ENCODE measurements at places on chromosomes 16 and 17.

DNA sequence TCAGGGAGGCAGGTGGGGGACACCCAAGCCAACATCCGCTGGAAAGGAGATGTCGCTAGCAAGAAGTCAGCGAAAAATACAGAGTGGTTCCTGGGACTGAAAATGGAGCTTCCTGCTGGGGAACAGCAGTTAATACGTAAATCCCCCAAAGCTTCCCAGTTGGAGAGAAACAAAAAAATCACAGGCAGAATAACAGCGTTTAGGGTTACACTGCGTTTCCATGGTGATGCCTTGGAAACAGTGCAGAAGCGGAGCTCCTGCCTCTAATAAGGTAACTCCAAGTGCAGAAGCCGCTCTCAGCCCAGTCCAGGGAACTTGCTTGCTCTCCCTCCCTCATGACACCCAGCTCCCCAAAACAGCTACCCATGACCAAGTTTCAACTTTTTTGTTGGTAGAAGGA lies 73.4 kb downstream of the PLD6 start:
- H3K27ac ChIP-seq, result no peak overlapping the region
- H3K4me3 ChIP-seq, result no peak overlapping the region
- no peaks in the 10 kb centered on the region for H3K4me1 ChIP-seq
- no peaks in the 10 kb centered on the region for H3K36me3 ChIP-seq
- H3K27me3 ChIP-seq, result no peaks in the 10 kb centered on the region

- H3K27ac ChIP-seq, result no peak overlapping the region
- no peaks in the 10 kb centered on the region for H3K27me3 ChIP-seq
- no peaks in the 10 kb centered on the region for H3K36me3 ChIP-seq
- H3K4me3 ChIP-seq, result no peak overlapping the region
- H3K4me1 ChIP-seq, result no peaks in the 10 kb centered on the region
- DNase-seq, result no peak
Measured at GRCh38 chr17:57615836-57616757, 129.0 kb downstream of the CCDC182 start.

- H3K36me3 ChIP-seq, result no peaks in the 10 kb centered on the region
- no peak for DNase-seq
- H3K4me1 ChIP-seq, result peaks cover 13% of the 10 kb centered on the region
- no peak overlapping the region for H3K27ac ChIP-seq
- H3K27me3 ChIP-seq, result no peaks in the 10 kb centered on the region
Measured at GRCh38 chr16:56422896-56423441, 2.4 kb downstream of the AMFR start.

DNA sequence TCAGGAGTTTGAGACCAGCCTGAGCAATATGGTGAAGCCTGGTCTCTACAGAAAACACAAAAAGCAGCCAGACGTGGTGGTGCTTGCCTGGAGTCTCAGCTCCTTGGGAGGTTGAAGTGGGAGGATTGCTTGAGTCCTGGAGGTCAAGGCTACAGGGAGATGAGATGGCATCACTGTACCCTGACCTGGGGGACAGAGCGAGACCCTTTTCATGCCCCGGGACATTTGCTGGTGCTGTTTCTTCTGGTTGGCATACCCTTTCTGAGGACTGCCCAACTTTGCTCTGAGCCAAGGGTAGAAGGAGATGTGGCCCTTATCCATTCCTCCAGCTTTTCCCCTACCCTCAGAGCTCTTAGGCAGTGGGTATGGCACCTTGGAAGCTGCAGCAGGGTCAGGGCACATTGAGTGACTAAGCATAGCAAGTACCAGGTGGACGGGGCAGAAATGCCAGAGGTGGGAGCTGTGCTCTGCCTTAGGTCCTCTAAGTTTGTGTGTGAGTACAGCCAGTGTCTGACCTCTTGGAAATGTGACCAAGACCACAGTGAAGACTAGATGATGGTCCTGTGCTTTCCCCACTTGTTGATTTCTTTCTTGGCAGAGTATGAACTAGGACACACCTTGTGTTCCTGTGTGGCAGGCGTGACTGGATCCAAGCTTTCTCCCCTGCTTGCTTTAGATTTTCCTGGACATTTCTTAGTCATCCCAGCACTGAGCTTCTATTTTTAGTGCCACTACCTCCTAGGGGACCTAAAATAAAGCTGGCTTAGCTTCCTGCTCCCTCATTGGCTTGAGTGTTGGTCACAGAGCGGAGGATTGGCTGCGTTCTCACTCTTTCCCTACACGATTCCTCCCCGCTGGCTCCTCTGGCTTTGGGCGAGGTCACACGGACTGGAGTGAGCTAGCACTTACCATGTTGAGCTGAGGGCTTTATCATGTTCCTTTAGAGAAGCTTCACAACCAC lies 9.9 kb upstream of the EDC4 start:
- no peak for DNase-seq
- H3K27ac ChIP-seq, result no peak overlapping the region
- no peak overlapping the region for H3K4me3 ChIP-seq
- H3K27me3 ChIP-seq, result no peaks in the 10 kb centered on the region

GRCh38 chr16:70759666-70760065 lies 41.3 kb downstream of the VAC14 start:
- no peak overlapping the region for H3K27ac ChIP-seq
- H3K4me3 ChIP-seq, result no peak overlapping the region
- H3K36me3 ChIP-seq, result no peaks in the 10 kb centered on the region
- H3K4me1 ChIP-seq, result no peaks in the 10 kb centered on the region

DNA sequence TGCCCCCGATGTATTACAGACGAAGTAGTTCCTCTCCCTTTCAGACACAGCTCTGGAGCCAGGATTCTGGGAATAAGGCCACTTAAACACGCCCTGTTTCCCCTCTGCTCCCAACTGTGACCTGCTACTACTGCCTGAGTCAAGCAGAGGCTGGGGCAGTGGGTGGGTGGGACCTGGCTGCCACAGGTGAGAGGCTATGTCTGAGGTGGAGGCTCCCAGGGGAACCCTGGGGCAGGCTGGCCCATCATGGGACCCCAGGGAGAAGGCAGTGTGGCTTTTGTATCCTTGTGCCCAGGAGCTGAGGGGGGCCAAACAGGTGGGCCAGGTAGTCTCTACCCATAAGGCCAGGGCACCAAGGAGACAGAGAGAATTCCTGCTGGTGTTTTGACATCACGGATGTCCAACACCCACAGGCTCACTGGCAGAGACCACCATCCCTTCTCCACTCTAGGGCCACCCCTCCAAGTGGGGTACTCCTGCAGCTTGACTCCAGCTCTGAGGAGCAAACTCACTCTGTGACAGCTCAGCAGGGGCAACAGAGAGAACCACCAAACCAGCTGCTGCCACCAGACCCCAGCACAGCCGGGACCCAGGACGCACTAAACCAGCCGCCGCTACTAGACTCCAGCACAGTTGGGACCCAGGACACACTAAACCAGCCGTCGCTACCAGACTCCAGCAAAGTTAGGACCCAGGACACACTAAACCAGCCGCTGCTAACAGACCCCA lies 105.3 kb upstream of the SMURF2 start:
- no peaks in the 10 kb centered on the region for H3K27me3 ChIP-seq
- no peak overlapping the region for H3K27ac ChIP-seq
- no peaks in the 10 kb centered on the region for H3K36me3 ChIP-seq
- DNase-seq, result no peak
- no peak overlapping the region for H3K4me3 ChIP-seq

GRCh38 chr17:68169840-68170239 lies 78.0 kb upstream of the AMZ2 start:
- H3K27ac ChIP-seq, result no peak overlapping the region
- H3K27me3 ChIP-seq, result no peaks in the 10 kb centered on the region
- no peaks in the 10 kb centered on the region for H3K36me3 ChIP-seq
- peaks cover 3% of the 10 kb centered on the region for H3K4me1 ChIP-seq
- DNase-seq, result no peak
- H3K4me3 ChIP-seq, result no peak overlapping the region

DNA sequence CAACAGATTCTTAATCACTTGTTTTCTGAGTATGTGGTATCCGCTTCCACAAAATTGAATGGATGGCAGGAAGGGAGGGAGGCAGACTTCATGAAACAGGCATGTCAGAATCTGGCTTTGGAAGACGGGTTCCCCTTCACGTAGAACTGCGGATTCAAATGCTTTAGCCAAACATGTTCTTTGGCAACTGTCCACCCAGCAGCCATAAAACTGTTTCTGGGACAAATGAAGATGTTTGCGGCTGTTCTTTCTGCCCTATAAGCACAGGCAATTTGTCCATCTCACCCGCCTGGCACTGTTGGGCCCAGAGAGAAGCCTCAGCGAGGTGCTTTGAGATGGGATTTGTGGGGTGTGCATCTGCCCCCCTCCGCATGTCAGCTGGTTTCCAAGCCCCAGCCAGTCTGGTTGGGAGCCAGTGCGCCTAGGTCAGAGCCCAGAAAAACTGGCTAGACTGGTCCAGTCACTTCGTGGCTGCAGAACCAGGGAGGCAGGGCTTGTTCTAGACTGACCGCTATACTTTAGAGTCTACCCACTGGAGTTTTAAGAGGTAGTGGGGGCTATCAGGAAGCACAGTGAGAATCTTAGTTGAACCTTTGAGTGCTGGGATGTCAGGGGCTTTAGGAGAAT lies 6.3 kb downstream of the CRHR1 start:
- H3K4me1 ChIP-seq, result no peaks in the 10 kb centered on the region
- no peak overlapping the region for H3K27ac ChIP-seq
- no peaks in the 10 kb centered on the region for H3K27me3 ChIP-seq
- no peak overlapping the region for H3K4me3 ChIP-seq

GRCh38 chr16:3138823-3139426 lies 4.1 kb downstream of the ZNF213 start:
- H3K4me1 ChIP-seq, result peaks cover 2% of the 10 kb centered on the region
- DNase-seq, result no peak
- H3K27me3 ChIP-seq, result no peaks in the 10 kb centered on the region
- H3K27ac ChIP-seq, result no peak overlapping the region
- no peak overlapping the region for H3K4me3 ChIP-seq
- H3K36me3 ChIP-seq, result no peaks in the 10 kb centered on the region

GRCh38 chr16:85894266-85894665 lies 4.7 kb upstream of the IRF8 start:
- H3K27ac ChIP-seq, result no peak overlapping the region
- H3K36me3 ChIP-seq, result no peaks in the 10 kb centered on the region
- no peaks in the 10 kb centered on the region for H3K4me1 ChIP-seq
- no peak for DNase-seq
- H3K4me3 ChIP-seq, result no peak overlapping the region

- H3K4me1 ChIP-seq, result no peaks in the 10 kb centered on the region
- no peak for DNase-seq
- H3K4me3 ChIP-seq, result no peak overlapping the region
Measured at GRCh38 chr17:69672924-69673323, 258.4 kb downstream of the MAP2K6 start.

DNA sequence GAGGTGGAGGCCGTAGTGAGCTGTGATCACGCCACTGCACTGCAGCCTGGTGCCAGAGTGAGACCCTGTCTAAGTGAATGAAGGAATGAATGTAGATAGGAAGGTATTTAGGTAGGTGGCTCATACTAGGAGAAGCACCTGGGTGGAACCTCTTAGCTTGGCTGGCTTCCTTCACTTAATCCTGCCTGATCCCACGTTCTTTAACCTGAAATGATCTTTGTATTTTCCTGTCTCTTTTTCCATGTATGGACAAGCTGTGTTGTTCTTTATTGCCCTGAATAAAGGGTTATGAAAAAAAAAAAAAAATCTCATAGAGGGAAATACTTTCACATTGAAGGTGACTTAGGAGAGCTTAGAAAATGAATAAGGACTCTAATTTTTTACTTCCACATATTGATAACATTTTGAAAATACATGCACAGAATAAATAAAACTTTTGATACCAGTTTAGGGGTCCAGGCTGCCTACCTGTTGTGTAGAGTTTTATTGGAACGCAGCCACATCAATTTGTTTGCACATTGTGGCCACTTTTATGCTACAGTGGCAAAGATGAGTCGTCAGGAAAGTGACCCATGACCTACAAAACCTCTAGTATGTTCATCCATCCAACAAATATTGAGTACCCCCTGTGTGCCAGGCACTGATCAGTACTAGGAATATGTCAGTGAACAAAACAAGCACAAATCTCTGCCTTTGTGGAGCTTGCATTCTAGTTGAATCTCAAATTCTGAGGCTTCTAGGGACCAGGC lies 44.6 kb downstream of the VPS35L start:
- H3K4me3 ChIP-seq, result no peak overlapping the region
- H3K27me3 ChIP-seq, result no peaks in the 10 kb centered on the region

- no peak overlapping the region for H3K27ac ChIP-seq
- no peak overlapping the region for H3K4me3 ChIP-seq
- peak; percentile 24 for DNase-seq
- peaks cover 25% of the 10 kb centered on the region for H3K4me1 ChIP-seq
Measured at GRCh38 chr17:21289902-21290571, 5.5 kb downstream of the MAP2K3 start.

DNA sequence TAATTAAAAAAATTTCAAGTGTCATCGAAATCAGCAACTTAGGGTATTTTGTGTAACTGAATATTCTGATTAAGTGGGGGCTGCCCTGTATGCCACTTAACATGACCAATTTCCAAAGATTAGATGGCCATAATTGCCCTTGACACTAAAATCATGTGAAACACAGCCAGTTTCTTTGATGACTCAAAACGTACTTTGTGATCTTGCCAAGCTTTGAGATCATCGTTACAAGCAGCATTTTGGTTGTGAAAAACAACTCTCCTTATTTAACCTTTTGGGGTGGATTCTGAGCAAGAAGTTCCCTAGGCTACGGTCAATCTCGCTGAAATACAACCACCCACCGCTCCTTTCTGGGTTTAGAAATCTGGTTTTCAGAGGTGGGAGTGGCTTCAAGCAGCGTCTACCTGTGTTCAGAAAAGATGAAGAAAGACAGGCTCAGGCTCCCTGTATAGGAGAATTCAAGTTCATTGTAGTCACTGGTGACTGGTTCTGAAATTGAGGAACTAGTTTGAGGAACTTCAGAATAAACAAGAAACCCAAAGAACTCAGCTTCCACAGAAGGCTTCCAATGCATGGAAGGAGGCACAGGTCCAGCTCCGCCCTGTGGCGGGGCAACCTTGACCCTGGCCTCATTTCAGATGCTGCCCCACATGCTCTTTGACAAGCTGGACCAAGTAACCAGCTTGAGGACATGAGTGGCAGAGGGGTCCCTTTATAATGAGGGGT lies 9.4 kb downstream of the MAP3K14 start:
- H3K4me3 ChIP-seq, result no peak overlapping the region
- peak overlapping the region; percentile 57 for H3K27ac ChIP-seq
- H3K27me3 ChIP-seq, result no peaks in the 10 kb centered on the region
- H3K36me3 ChIP-seq, result no peaks in the 10 kb centered on the region
- H3K4me1 ChIP-seq, result peaks cover 29% of the 10 kb centered on the region

Data from ovary (tissue), 10 donors.